Stimulated activated CD4-positive, alpha-beta T cell treated with anti-CD3 and anti-CD28 coated beads, Interleukin-1b, Interleukin-23, amount 100 ng/mL, for 1 hour (primary cell): ENCODE measurements at places on chromosomes 12 and 14.

- no peak for DNase-seq
These were observed 6.2 kb upstream of the KRT86 start for GRCh38 chr12:52268212-52268611.

DNA sequence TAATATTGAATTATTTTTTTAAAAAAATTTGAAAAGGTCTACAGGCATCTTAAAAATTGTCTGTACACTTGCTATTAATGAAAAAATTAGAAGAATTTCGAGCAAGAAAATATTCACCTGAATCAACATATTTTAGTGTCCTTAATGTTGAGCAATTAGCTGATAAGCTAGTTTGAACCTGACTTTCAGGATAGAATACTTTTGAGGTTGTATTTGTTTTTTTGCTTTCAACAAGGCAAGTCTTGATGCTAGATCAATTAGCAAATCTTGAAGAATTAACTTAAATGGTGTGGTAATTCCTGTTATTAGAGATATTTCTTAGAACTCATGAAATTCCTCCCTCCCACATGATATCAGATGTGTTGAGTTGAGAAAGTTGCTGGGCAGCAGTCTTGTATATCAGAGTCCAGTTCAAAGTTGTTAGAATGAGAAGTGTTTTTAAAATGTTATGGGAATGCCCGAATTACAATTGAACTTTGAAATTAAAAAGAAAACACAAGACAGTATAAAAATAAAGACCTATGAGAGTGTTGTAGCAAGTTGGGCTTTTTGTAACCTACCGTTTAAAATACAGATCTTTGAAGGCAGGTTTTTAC is 119.2 kb downstream of the TRMT5 start:
- no peak for DNase-seq

- no peak for DNase-seq
These were observed 284.6 kb upstream of the NPAS3 start for GRCh38 chr14:32654106-32654505.

GRCh38 chr14:55245657-55246268 is 25.5 kb upstream of the FBXO34 start:
- DNase-seq: no peak

DNA sequence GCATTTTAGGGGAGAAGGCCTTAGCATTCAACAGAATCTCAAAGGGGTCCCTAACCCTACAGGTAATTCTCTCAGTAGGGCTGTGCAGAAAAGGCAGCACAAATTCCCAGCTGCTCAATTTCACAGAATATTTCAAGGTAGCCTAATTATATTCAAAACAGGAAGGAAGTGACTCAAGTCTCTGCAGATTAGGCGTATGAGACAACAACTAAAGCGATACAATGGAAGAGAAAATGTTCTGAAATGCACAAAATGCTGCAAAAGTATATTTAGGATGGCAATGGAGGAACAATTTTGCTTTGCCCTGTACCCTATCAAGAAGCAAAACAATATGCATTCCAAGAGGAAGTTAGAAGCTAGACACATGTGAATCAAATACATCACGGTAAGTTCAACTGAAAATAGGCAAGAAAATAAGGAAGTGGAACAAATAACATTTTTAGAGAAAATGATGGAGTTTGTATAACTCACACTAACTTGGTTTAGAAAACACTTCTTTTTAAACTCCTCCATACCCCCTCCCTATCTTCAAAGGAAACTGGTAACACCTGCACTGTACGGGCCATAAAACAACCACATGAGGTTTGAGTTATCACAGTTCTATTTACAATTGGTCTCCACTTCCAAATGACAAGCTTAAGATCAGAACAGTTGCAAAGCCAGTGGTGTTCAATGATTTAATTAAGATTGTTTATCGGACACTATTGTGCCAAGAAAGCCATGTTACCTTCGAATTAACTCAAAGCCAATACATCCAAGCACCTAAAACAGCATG is 1.6 kb downstream of the GIT2 start:
- no peak for DNase-seq

DNA sequence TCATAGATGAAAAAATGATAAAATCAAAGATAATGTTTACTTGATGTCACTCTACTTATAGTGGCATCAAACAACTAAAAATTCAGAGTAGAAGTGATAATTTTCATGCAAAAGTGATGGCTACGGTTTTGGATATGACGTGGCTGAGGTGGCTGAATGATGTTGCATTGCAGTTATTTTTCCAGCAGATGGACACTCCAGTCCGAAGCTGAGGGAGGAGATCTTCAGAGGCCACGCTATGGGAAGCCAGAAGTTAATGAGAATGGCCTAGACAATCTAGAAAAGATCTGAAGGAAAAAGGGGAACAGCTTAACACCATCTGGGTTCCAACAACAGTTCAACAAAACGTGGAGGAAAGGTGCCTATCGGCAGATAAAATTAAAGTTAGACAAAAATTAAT is 279.8 kb downstream of the SOX5 start:
- DNase-seq: no peak

- DNase-seq: no peak
These were observed 8.9 kb downstream of the FUT8 start for GRCh38 chr14:65421201-65421981.
